Foreskin keratinocyte (primary cell): ENCODE measurements at places on chromosomes 5 and 9. TPM values are rescaled to one million over a fixed set of nuclear protein-coding genes. Genes with fewer than 3 reads are reported as not detected.

- DNase-seq = no peak
Measured at GRCh38 chr5:137090721-137091120, 408.4 kb downstream of the SPOCK1 start.

DNA sequence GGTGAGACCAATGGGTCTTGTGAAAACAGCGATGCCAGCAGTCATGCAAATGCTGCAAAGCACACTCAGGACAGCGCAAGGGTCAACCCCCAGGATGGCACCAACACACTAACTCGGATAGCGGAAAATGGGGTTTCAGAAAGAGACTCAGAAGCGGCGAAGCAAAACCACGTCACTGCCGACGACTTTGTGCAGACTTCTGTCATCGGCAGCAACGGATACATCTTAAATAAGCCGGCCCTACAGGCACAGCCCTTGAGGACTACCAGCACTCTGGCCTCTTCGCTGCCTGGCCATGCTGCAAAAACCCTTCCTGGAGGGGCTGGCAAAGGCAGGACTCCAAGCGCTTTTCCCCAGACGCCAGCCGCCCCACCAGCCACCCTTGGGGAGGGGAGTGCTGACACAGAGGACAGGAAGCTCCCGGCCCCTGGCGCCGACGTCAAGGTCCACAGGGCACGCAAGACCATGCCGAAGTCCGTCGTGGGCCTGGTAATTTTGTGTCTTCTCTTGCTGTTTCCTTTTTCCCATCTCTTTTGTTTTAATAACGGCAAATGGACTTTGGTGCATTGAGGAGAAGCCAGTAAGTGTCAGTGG lies 98.0 kb downstream of the EHMT1 start:
- no peak for DNase-seq

DNA sequence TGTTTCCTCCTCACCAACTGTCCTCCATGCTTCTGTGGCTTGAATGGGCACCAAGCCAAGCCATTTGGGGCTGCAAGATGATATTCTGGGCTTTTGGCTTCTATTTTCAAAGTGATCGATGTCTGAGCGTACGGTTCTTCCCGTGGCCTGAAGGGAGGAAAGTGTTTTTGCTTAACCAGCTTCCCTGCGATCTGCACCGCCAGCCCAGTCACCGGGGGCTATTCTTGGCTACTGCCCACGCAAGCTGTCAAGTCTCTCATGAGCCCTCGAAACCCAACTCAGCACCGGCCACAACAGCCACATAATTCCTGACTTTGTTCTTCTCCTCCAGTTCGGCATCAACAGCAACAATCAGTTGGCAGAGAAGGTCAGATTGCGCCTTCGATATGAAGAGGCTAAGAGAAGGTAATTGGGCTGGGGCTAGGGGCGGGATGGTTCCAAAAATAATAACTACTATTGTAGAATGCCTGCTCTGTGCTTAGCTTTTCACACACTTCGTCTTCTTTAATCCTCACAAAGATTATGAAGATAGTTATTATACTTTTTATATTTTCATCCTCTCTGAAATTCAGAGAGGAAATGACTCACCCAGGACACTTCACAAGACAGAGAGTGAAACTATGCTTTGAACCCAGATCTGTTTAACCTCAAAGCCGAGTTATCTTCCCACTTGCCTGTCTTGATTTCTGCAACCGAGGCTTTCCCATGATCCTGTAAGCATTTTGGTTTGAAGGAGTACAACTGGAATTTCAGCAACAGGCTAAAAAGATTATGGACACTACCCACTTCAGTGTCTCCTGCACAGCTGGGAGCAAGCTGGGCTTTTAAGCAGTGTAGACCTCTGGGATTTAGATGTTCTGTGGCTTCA lies 76.4 kb upstream of the RARS1 start:
- DNase-seq = peak; percentile 63

- no peak for DNase-seq
Measured at GRCh38 chr5:93580927-93581445, at the start of gene NR2F1-AS1. Gene NR2F1-AS1 (minus strand): TSS chr5:93581219.

The ELP1 gene
- total RNA-seq = 33.4 and 39.3 TPM in 2 replicates

The STPG3 gene
- total RNA-seq = not detected in 2 replicates

GRCh38 chr5:89901983-89902382 lies 507.6 kb downstream of the CETN3 start:
- DNase-seq = no peak

DNA sequence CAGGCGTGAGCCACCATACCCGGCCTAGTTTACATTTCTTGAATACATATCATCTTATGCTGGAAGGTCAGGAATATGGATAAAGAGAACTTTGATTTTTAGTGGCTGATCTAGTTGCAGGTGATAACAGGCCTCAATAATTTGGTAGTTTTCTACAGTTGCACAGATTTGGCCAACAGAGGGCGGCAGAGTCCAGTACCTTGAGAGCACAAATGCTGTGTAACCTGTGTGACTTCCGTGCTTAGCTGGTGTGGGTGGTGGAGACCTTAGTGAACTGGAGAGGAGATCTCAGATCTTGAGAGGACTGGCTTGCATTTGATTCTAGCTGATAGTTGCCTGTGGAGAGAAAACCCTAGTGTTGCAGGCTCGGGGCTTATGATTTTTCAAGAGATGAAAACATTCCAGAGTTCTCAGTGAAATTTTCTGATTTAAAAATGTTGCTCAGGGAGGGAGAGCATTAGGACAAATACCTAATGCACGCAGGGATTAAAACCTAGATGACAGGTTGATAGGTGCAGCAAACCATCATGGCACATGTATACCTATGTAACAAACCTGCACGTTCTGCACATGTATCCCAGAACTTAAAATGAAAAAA lies 17.4 kb upstream of the GPR151 start:
- DNase-seq = no peak

DNA sequence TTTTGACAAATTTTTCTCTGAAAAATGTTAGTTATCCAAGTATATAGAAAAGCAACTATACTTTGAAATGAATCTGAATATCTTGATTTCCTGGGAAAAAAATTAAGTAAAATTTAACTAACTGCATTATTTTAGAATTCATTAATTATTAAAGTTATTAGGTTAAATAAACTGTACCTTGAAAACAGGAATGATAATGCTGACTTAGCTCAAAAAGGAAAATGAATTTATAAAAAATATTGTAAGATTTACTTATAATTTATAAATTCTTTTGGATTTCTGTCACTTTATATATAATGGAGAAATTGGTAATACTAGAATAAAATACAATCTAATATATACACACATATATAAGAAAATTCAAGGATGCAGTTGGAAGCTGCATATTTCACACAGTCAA lies 36.1 kb upstream of the ACOT12 start:
- no peak for DNase-seq

DNA sequence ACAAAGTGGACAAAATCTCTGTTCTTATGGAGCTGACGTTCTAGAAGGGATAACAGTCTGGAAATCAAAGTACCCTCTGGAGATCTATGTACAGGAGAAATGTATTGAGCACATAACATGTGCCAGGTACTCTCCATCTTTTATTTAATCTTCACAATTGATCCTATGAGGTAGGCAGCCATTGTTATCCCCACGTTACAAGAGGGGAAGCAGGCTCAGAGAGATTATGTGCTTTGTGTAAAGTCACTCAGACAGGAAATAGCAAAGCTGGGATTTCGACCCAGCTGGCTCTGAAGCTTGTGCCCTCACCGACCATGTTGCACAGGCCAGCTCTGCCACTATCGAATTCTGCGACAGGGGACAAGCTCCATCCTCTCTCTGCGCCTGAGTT lies 21.5 kb downstream of the PDGFRB start:
- no peak for DNase-seq

GRCh38 chr9:134768709-134769351 lies 111.8 kb upstream of the FCN2 start:
- DNase-seq = no peak
